ENCODE measurements at places on chromosomes 16 and 17. TPM values are rescaled to one million over a fixed set of nuclear protein-coding genes. Genes with fewer than 3 reads are reported as not detected.

Gene CPNE7
- 3.7 TPM for total RNA-seq

Gene CHD9NB
- not detected for total RNA-seq

Gene RGS11
- not detected for total RNA-seq

Gene GUCY2D
- total RNA-seq = not detected

Gene SOX9
- not detected for total RNA-seq

Gene LRRC3C
- total RNA-seq = not detected

Gene HOXB5
- total RNA-seq = not detected

Gene RAPGEFL1
- total RNA-seq = 4.5 TPM

Gene MAP3K14
- 25.1 TPM for total RNA-seq

Gene HGS
- total RNA-seq = 125 TPM

Gene PTGES3L
- total RNA-seq = 0.38 TPM

Gene PITPNM3
- total RNA-seq = 0.55 TPM

Gene KRTAP17-1
- not detected for total RNA-seq

Gene SRL
- total RNA-seq = not detected

Gene CLEC18A
- total RNA-seq = 2.6 TPM

Gene ZNF469
- 0.35 TPM for total RNA-seq

Gene POLR2A
- total RNA-seq = 174 TPM

Gene MTSS2
- 28.0 TPM for total RNA-seq

Gene SDK2
- 20.9 TPM for total RNA-seq

Gene KRTAP4-5
- not detected for total RNA-seq

Gene NOD2
- total RNA-seq = 1.8 TPM

Gene NRN1L
- total RNA-seq = 1.3 TPM

Gene GAS2L2
- total RNA-seq = not detected

Gene CDH13
- total RNA-seq = not detected

Gene SLC22A31
- total RNA-seq = 2.6 TPM

Gene ZPBP2
- total RNA-seq = not detected

Gene GAST
- not detected for total RNA-seq

Gene INCA1
- 0.26 TPM for total RNA-seq

Gene BBS2
- total RNA-seq = 22.4 TPM

Gene CMTM4
- total RNA-seq = 1.1 TPM

Gene CD300LG
- not detected for total RNA-seq

Gene TBC1D26
- total RNA-seq = not detected

Gene ABCC6
- not detected for total RNA-seq

Gene TMEM98
- total RNA-seq = not detected

Gene PTX4
- total RNA-seq = not detected

Gene COL1A1
- total RNA-seq = 1.7 TPM

Gene KRT40
- total RNA-seq = not detected

Measured in activated naive CD4-positive, alpha-beta T cell treated with anti-CD3 and anti-CD28 coated beads, Interleukin-2, amount 10 ng/mL, durations not matched to agents 5 hours and 36 hours (primary cell).